Stimulated activated CD4-positive, alpha-beta T cell treated with anti-CD3 and anti-CD28 coated beads, TNF-alpha, amount 100 ng/mL, for 24 hours (primary cell): ENCODE measurements at places on chromosomes 4 and X.

- no peak for DNase-seq
These were observed 76.0 kb downstream of the TEX13C start for GRCh38 chrX:125395626-125396025.

DNA sequence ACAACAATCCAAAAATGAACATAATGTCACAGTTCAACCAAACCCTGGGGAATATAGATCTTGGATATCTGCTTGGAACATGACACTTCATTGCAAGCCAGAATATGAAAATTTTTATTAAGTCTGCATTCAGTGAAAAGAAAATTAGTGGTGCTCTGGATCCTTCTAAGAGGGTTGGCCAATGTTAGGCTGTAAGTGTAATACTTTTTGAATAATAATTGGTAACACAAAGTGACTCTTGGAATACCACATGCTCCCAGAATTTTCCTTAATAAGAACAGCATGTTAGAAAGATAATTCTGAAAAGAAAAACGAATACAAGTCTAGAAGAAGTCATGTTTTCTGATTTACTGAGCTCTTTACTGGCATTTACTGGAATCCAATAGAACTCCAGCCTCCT lies 175.8 kb downstream of the RASL11B start:
- DNase-seq: no peak

DNA sequence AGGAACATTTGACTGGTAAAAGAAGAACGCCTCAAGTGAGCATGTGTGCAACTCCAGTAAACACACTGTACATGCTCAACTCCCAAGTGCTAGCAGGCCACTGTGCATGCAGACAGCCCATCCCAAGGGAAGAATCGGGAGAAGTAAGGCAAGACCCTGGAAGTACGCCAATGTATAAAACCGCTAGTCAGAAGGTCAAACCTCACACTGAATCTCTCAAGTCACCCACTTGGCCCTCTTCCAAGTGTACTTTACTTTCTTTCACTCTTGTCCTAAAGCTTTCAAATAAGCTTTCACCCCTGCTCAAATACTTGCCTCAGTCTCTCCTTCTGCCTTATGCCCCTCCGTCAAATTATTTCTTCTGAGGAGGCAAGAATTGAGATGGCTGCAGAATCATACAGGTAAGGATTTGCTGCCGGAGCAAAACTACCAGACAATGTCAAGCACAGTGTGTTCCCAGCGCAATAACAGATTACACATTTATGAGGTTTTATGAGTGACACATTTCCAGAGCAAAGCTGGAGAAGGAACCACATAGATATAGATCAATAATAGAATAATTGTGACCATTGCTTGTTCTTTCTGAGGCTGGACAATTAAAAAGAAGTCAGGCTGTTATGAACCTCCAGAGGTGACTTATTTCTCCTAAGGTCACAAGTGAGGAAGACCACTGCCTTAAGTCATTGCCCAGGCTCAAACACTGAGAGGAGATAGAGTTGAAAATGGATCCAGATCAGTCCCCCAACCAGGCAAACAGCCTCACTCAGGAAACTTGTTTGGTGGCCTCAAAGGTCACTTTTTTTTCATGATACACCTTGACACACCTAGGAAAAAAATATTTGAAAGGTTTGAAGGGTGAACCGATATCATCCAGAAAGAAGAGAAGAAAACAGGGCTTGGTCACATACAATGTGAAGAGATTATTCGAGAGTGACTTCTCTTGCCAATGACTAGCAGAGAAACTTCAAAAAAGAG lies 26.3 kb downstream of the CXCL1 start:
- no peak for DNase-seq

DNA sequence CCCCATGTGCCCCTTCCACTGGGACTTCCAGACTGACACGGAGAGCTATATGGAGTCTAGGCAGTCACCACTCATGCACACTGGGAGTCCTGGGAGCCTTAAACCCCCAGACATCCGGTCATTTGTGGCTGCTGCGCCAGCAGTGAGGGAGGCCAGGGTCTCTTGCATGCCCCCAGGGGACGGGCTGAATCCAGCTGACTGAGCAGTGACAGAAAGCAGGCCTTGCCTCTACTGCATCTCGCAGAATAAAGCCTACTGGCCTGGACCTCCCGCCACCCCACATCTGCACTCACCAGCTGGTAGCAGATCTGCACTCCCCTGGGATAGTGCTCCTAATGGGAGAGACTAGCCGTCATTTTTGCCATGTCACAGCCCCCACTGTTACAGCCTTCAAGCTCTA lies 1234.2 kb downstream of the FAM133A start:
- no peak for DNase-seq

- DNase-seq: no peak
These were observed 24.2 kb upstream of the SORCS2 start for GRCh38 chr4:7168106-7168505.

GRCh38 chrX:45778616-45779015 lies 577.9 kb upstream of the DIPK2B start:
- DNase-seq: no peak

- no peak for DNase-seq
These were observed 27.3 kb upstream of the CRLF2 start for GRCh38 chrX:1239681-1240142.

DNA sequence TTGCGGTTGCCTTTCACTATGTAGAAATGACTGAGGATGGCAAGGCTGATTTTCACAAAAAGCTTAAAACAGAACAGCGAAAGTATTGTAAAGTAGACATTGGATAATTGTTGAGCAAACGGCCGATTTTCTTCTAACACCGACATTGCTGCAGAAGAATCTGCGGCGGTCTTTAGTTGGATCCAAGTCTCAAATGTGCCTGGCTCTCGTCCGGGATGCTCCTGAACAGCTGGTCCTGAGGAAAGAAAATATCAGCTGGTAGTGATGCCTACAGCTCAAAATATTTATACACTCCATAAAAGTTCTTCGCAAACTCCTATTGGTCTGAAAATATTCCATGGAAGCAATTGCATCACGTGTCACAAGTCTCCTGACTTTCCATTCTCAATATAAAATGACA lies at the start of gene ASB5:
Gene ASB5 (minus strand): TSS at position 260 of the 400 bp plus-strand sequence. CDS start 114 bp downstream, at position 146.
- DNase-seq: no peak

- peak; percentile 25 for DNase-seq
These were observed 50.2 kb downstream of the DDX3X start for GRCh38 chrX:41384051-41384705.

GRCh38 chr4:67694662-67695061 lies 6.3 kb downstream of the UBA6 start:
- DNase-seq: no peak

GRCh38 chr4:27149541-27150212 lies 289.0 kb downstream of the STIM2 start:
- DNase-seq: no peak

DNA sequence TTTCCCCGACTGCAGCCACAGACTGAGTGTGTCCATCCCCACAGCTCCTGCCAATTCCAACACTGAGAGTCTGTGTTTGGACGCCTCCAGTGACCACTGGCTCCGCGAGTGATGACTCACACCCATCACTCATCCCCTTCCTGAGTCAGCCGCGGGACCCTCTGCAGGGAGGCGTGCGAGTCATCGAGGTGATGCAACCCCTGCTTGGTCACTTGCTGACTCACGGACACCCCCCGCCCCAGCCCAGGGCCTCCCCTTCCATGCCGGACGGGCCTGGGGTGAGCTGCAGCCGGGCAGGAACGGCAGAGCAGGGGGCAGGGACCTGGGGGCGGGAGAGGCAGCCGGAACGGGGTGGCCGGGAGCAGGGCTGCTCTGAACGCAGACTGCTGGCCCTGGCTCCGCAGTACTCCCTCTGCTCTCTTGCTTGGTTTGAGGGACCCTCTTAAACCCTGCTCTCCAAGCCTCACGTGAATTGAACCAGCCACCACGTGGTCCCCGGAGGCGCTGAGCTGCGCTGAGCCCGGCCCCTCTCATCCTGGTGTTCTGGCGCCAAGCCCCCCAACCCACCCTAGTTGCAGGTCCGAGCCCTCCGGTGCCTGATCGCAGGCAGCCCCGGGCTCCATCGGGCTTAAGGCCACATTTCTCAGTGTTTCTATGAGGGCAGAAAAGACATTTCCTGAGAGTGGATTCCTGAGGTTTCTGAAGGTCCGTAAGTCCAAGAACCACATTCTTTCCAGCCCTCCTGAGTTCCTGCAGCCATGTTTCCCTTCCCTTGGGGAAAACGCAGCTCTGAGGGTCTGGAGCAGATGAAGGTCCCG lies 32.4 kb downstream of the FGFRL1 start:
- peak; percentile 8 for DNase-seq

DNA sequence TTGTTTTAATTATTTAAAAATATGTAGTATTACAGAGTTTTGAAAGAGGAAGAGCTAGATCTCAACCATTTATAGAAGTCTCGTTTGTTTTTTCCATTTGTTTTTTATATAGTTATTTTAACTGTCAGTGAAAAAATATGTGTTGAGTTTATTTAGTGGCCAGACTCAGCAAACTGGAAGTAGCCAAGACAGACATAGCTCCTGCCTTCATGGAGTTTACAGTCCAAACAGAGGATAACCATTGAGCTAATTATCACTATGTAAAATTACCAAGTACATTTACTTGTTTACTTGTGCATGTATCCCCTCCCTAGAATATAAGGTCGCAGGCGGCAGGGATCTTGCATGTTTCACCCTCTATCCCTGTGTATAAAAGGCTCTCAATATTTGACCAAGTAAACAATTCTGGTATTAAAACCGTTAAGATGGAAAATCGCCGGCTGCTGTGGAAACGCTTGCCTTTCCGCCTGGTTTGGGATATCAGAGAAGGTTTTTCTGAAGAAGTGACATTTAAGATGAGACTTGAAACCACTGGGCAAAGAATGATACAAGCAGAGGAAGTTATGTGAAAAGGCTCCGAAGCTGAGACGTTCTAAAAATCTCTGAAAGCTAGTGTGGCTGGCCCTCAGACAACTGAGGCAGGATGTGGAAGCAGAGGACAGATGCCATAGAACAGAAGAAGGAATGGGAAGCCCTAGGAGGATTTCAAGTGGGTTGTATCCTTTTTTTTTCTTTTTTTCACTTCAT lies 1.3 kb upstream of the CCNI start:
- DNase-seq: no peak

- no peak for DNase-seq
These were observed 11.4 kb upstream of the MAP9 start for GRCh38 chr4:155388162-155388561.

DNA sequence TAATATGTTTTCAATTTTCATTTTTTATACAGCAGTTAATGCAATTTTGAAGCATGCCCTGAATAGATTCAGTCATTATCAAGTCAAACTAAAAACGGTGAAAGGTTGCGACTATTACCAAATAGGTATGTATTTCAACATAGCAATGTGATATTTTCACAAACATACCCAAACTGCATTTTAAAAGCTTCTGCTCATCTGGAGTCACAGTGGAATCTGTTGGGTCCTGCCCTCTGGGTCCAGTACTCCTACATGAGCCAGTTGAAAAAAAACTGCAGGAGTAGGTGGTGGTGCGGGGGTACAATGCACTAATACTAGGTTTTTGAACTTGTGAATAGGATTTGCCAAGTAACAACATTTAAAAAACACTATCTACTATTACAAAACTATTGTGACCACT lies 938 bp downstream of the GPR34 start:
- no peak for DNase-seq

- no peak for DNase-seq
These were observed 12.2 kb upstream of the PDE6B start for GRCh38 chr4:613126-613525.

GRCh38 chr4:54484383-54484782 lies 173.4 kb upstream of the KIT start:
- no peak for DNase-seq

DNA sequence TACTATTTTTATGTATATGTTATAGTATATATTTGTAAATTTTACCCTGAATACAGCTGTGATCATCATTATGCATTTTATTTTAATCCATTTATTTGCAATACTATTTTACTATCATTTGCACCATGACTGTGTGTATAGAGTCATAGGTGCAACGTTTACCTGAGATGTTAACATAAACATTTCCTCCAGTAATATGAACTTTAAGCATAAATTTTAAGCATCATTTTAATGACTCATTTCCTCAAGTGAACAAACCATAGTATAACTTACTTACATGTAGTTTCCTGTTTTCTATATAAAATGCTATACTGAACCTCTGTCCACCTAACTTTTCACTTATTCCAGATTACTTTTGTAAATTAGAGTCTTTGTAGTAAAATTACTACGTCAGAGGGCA lies 92.8 kb downstream of the NFKB1 start:
- no peak for DNase-seq

GRCh38 chr4:104693601-104694201 lies 199.0 kb upstream of the CXXC4 start:
- DNase-seq: no peak

GRCh38 chr4:140630246-140630645 lies 61.5 kb upstream of the UCP1 start:
- no peak for DNase-seq

GRCh38 chr4:54742636-54743399 lies 85.1 kb downstream of the KIT start:
- DNase-seq: no peak

- no peak for DNase-seq
These were observed 77.9 kb downstream of the FAT4 start for GRCh38 chr4:125392694-125393093.

DNA sequence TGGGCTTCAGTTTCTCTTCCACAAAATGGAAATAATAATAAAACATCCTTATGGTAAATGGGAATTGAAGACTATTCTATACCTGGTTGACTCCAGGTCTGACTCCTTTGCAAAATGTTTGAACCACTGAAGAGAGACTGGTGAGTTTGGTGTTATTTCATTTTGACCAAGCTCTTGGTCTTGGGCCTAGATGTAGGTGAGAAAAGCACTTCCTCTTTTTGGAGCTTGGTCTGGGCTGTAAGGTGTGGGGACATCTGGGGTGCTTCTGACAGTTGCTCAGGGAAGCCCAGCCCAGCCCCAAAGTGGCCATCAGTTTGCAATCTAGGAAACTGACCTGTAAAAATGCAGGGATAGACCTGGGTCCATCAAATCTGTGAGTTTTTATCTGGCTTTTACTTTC lies 26.8 kb upstream of the SOD3 start:
- no peak for DNase-seq

GRCh38 chr4:140753329-140753728 lies 2.9 kb downstream of the TBC1D9 start:
- DNase-seq: no peak

- DNase-seq: no peak
These were observed 328.3 kb downstream of the UNC5C start for GRCh38 chr4:95220205-95221175.

GRCh38 chr4:132195176-132195575 lies 953.9 kb upstream of the PCDH10 start:
- no peak for DNase-seq

GRCh38 chr4:1539859-1540600 lies 133.8 kb upstream of the NKX1-1 start:
- no peak for DNase-seq

DNA sequence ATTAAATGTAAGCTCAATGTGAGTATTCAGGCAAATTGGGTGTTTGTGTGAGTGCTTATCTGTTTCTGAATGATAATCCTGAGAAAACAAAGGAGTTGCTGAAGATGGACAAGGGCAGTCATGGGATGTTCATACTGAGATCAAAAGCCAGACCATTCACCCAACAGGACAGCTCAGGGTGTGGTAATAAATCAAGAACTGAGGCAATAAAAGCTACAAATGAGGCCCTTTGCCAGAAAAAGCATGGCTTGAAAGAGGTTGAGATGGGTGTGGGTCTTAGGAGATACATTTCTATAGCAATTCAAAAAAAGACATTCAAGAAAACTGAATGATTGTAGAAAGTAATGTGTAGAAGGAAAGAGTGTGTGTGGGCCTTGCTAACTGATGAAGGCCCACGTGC lies 425.8 kb upstream of the BOD1L1 start:
- no peak for DNase-seq

GRCh38 chr4:48178931-48179330 lies 44.9 kb upstream of the TXK start:
- no peak for DNase-seq
